NCI-H2081 treated with DMSO at 0.1 percent for 48 hours (cell line): ENCODE measurements at places on chromosomes 1 and 21.

DNA sequence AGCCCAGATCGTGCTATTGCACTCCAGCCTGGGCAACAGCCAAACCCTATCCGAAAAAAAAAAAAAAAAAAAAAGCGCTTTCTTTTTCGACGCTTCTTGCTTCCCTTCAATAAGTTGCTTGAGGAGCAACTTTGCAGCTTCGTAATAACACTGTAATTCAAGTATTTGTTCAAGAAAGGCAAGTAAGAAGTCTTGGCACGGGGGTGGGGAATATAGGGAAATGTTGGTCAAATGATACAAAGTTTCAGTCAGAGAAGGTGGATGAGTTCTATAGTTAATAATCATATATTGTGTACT lies 871 bp upstream of the PSMA5 start:
- DNase-seq: no peak

DNA sequence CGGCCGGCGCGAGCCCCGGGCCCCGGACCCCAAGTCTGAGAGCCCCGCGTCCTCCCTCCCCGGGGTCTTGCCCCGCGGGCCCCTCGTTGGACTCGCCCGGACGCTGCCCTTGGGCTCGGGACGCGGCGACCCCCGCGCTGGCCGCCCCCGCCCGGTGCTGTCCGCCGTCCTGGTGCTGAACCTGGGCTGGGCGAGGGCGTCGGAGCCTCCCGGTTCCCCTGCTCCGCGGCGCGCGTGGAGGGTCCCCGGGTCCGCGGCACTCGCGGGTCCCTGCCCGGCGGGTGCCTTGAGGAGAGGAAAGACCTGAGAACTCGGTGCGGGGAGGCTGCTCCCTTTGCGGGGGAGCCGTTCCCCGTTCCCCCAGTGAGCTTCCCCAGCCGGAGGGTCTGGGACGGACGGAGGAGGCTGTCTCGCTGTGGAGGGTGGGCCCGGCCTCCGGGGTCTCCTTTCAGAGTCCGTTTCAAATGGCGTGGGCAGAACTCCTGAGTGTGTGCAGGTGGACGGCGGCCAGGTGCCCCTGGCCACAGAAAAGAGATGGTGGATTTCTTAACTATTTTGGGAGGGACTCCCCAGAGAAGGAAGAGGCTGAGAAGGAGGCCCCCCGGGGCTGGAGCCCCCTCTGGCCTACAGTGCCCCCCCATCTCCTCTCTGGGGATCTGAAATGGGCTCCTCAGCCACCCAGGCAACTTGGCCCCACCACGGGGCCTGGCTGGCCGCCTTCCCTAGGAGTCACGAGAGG lies 595 bp downstream of the GABRD start:
- DNase-seq: no peak

- DNase-seq: no peak
Observed at GRCh38 chr1:13694886-13695684, 4.9 kb upstream of the PRDM2 start.

- no peak for DNase-seq
Observed at GRCh38 chr1:199173356-199173755, 534.5 kb downstream of the PTPRC start.

DNA sequence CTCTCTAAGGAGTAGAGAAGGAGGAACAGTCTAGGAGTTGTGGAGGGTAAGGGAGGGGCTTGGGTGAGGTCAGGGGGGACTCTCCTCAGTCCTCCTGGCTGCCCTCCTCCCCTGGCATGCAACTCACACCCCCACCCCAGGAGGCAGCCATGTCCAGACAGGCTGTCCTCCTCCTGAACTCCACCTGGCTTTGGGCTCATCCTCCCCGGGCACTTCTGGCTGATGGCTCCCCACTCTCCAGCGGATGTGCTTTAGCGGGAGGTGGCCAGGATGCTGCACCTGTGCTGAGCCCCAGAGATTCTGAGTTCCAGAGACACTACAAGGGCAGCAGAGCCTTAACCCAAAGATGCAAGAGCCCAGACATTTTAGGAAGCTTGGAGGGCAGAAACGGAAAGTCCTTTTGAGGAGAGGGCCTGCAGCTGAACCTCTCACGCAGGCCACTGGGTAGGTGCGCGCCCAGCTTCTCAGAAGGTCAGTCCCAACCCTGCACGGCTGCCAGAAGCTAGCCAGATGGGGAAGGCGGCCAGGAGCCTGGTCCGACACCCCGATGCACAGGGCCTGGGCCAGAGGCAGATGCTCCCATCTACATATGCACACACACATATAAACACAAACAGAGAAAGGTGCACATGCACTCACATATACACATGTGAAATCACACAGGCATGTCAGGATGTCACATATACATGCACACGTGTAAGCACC lies 83.4 kb downstream of the PDE9A start:
- DNase-seq: no peak

- no peak for DNase-seq
Observed at GRCh38 chr1:221724931-221725605, 16.8 kb downstream of the DUSP10 start.

DNA sequence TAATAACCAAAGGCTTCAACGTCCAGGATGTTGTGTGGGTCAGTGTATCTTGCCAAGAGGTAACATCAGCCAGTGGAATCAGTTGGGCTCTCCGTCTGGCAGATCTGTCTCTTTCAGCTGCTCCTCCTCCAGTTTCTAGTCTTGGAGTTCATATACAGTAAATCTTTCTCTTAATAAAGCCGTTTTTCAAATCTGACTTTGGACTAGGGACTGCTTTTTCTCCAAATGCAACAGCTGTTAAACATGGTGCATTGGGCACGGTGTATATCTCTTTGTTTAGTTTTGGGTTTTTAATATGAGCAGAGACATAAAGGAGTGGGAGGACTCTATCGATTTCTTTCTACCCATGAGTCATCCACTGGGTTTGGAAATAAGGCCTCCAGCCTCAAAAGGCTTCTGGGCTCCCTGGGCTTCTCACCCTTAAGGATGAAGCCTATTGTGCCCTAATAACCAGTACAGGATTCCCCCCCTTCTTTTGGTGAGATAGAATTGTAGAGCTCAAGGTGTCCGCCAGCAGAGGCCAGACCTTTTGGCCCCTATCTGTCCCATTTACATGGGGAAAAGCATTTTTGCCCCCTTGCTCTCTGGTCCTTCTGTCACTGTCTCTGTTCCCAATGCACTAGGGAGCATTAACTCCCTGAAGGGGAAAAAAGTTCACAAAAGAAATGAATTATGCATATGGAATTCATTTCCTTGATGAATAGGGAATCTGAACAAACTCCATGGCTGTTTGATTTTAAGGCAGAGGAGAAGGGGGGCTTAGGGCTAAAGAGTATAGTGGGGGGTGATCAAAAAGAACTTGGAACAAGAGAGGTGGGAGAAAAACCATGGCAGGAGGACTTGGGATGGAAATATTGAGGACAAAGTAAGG lies 86.0 kb downstream of the PBX1 start:
- DNase-seq: no peak

- DNase-seq: no peak
Observed at GRCh38 chr1:169968174-169968573, 74.5 kb upstream of the SCYL3 start.

DNA sequence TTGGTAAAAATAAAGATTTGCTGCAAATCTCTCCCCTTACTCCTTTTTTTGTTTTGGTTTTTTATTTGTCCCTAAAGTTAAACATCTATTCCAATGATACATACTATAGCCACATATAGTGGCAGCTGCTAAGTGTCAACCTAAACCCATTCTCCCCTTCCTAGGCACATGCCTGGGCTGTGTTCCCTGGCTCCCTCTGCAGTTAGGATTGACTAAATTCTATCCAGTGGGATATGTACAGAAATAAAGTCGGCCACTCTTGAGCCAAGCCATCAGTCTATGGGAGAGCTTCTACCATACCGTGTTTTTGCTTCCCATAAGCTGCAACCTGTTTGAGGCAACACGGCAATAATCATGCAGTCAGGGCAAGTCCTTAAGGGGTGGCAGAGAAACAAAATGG lies 23.6 kb downstream of the MCOLN3 start:
- no peak for DNase-seq

DNA sequence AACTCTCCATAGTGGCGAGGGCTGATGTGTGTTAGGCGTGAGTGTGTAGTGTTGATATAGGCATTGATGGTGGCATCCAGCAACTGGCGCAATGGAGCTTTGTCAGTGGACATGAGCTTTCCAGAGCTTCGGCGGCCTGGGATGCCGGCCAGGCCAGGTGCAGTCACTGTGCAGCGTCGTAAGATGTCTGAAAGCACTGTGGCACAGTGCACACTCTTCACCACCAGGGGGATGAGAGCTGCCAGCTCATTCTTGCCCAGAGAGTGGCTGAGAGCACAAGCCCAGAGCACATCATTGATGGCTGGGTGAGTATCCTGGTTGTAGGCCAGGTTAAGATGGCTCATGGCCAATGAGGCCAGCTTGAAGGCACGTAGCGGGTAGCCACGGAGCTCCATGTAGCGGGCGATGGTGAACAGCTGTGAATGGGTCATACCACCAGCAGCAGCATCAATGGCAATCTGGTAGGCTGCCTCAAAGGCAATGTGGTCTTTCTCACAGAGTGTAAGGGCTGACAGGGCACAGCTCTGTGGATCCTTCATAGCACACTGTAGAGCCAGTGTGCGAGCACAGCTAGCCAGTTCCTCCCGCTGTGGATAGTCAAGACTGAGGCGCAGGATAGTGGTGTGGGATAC lies 6.7 kb downstream of the UROD start:
- DNase-seq: peak; percentile 17

DNA sequence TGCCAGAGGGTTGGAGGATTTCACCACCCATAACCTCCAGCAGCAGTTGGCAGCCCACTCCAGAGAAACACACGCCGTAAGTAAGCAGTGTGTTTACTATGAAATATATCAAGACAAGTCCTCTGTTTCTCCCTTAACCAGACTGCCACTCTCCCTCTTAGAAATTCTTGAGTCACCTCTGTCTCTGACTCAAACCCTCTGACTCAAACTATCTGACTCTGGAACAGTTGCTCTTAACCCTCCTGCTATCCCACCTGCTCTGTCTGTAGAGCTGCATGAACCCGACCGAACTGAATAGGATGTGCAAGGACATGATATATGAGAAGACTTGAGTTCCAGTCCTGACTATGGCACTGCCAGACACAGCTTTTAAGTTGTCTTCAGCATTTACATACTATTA lies 14.1 kb downstream of the INPP5B start:
- no peak for DNase-seq

DNA sequence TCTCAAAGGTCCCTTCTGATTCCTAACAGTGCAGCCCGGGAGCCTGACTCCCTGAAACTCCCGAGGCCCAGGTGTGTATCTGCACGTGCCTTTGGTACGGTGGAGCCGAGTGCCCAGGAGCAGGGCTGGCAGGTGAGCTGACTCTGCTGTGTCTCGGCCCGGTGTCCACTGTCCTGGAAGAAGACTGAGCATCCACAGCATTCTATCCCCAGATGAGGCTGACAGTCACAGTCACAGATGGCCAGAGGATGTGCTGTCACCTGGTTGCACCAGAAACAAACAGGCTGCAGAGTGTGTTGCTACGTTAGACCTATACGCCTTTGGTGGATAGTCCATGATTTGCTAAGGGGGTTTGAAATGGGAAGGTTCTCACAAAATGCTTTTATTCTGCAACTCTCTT lies 9.8 kb downstream of the ETV3L start:
- no peak for DNase-seq

DNA sequence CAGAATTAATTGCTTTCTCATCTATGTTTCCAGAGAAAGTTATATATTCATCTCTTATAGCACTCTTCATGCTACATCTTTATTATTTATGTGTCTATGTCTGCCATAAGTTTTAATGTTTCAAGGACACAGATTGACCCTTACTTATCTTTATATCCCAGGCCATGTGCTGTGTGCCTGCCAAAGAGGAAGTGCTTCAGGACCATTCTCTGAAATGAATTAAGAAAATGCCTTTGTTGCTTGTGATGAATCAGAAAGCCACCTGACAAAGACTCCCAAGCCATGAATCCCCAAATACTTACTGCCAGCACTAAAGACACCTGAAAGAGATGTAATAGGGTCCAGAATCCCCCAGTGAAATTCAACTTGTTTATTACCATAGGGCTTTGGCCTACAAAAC lies 342.1 kb upstream of the C1orf87 start:
- DNase-seq: no peak

- no peak for DNase-seq
Observed at GRCh38 chr1:3495776-3496745, 41.6 kb downstream of the ARHGEF16 start.

DNA sequence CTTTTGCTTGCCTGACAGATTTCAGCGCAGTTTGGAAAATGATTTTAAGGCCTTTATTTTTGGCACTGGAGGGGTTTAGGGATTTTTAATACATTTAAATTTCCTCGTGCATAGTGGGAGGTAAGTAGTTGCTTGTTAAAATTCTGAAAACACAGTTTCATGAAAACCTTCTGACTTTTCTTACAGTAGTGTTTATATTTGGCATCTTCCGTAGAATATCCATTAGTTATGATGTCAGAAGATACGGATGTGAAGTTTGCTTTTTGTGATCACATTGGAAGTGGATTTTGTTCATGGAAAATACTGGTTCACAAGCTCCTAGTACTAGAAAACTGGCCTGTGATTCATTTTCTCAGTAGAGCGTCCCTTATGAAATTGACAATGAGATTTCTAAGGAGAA lies 1.3 kb downstream of the RABGAP1L start:
- DNase-seq: no peak

GRCh38 chr1:99264201-99265021 lies at the start of gene PLPPR4:
Gene PLPPR4, plus strand, starts transcription at chr1:99264492. Its CDS starts 102 bp downstream, at chr1:99264594.
- DNase-seq: no peak

DNA sequence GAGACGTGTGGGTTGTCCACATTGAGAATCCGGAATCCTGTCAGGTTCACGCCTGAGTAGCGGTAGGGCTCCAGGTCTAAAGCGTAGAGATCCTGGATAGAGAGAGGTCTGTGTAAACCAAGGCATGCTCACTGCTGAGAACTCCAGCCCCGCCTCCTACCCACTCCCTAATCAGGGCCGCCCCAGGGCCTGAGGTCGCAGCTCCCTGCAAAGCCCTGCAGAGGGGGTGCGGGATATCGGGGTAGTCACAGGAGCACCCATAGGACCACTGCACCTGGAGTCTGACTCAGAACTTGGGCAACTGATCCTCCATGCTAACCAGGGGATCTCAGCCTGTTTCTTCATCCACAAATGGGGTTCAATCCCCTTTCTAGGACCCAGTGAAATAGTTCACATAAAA lies 174.4 kb downstream of the GRIK3 start:
- no peak for DNase-seq

DNA sequence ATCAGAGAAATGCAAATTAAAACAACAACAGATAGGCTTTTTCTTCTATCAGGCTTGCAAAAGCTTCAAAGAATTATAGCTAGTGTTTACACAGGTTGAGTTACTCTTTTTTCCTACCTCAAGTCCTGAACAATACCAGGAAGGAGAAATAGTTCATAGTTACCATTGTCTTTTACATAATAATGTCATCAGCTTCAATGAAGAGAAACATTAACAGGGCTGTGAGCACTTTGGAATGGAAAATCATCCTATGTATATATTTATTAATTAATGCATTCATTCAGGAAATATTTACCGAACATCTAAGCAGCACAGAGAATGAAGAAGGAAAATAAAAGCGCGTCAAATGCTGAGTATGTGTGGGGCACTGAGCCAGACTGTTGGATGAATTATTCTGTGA lies 197.3 kb downstream of the ZBTB18 start:
- DNase-seq: no peak

GRCh38 chr1:54396261-54396933 lies 9.8 kb downstream of the SSBP3 start:
- DNase-seq: no peak
